Esophagus mucosa (tissue), 1 donor: ENCODE measurements at places on chromosomes 5 and 9. TPM values are rescaled to one million over a fixed set of nuclear protein-coding genes. Genes with fewer than 3 reads are reported as not detected.

GRCh38 chr9:127660886-127661741, 45.7 kb upstream of the CFAP157 start:
- no peak for ATAC-seq

The CDX1 gene
- not detected for total RNA-seq

DNA sequence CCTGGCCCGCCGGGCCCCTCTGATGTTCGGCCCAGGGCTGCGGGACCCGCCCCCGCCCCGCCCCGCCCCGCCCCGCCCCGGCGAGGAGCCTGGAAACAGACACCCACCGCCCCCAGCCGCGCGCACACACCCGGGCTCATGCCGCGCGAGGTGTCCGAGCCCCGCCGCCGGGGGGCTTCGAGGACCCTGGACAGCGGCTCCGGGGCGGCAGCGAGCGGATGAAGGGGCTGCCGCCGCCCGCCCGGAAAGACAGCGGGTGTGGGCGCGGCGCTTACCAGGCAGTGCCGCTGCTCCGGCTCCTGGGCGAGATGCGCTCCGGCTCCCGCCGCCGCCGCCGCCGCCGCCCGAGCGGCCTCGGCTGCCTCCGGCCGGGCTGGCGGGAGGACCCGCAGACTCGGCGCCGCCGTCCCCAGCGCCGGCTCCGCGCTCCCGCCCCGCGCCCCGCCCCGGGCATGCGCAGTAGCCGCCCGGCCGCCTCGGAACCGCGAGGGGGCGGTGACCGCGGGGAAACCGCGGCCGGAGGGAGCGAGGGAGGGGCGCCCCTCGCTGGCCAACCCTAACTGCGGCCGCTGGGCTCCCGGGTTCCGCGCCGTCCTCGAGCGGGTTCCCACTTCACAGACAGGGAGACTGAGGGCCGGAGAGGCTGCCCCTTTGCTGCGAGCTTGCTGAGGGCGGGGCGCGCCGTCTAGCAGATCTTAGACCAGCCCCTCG, at the start of gene GPRIN1:
Gene GPRIN1 (minus strand): TSS at position 433 of the 711 bp plus-strand sequence. CDS start 10,322 bp downstream, outside the sequence.
- peak; percentile 64 for ATAC-seq

The S1PR3 gene
- 2.2 TPM for total RNA-seq

- no peak for ATAC-seq
These were observed 26.9 kb downstream of the CSNK1G3 start for GRCh38 chr5:123538670-123539459.

The FAM153A gene
- total RNA-seq = 3.1 TPM

GRCh38 chr9:113583511-113584427, 120.2 kb downstream of the RGS3 start:
- no peak for ATAC-seq

The AFAP1L1 gene
- 3.0 TPM for total RNA-seq

The LCN2 gene
- total RNA-seq = 525 TPM

GRCh38 chr5:37850226-37850865, 10.5 kb upstream of the GDNF start:
- ATAC-seq = no peak

DNA sequence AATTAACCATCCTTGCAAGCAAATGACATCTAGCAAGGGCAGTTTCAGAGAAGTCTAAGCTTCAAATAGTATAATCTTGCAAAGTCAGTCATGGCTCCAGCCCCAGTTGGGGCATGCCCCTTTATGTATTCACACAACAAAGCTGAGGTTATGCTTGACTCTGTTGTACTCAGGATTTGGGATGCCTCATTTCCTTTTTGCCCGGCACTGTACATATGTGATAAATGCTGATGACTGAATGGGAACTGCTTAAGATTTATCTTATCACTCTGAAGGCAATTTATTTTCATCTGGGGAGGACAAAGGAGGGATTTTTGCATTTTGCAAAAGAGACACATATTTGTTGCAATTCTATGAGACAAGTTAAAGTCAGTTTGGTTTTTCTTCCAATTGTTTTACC, 219.2 kb downstream of the TRPM3 start:
- ATAC-seq = no peak

GRCh38 chr9:130144703-130145102, 27.5 kb upstream of the NCS1 start:
- ATAC-seq = no peak

The IFNK gene
- not detected for total RNA-seq

- no peak for ATAC-seq
These were observed 12.4 kb downstream of the CDC37L1 start for GRCh38 chr9:4691795-4692194.

DNA sequence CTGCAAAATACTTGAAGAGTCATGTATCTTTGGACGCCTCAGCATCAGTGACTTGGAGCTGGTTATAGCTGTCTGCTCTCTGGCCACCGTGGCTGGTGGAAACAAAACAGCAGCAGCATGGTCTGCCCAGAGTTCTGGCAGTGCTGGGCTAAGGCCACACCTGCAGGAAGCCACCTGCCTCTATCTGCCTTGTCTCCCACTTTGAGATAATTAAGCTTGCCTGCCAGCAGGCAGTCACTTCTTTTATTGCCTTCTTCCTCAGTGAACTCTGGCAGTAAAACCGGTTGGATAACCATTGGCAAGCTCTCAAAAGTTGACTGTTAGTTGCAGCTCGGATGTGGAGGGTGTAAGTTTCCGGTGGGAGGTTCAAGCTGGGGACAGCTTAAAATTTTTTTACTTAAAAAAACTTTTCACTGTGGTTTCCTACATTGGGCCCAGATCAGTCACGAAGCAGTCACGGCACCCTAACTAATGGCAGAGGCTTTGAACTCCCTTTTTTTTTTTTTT, 4.9 kb downstream of the SMIM3 start:
- ATAC-seq = peak; percentile 52

- ATAC-seq = no peak
These were observed 13.9 kb upstream of the RIC1 start for GRCh38 chr9:5614985-5615384.

DNA sequence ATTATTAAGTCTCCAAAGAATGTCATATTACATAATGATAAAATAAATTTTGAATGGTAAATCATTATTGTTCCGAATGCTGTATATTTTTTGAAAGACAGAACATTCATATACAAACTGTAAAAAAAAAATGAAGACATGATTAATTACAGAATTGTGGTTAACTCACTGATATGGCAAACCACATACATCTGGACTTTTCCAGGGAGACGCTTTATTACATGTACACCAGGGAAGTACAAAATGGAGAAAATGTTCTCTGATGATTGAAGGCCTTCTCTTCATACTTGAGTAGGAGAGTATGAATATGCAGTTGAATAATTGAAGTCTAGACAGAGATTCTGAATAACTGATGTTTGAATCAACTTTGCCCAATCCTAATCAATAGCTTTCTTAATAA, 1886.9 kb downstream of the EFNA5 start:
- ATAC-seq = no peak

The ABO gene
- 7.3 TPM for total RNA-seq

- ATAC-seq = no peak
These were observed 29.5 kb downstream of the RANBP3L start for GRCh38 chr5:36272136-36272690.

GRCh38 chr9:80691229-80691628, 998.1 kb downstream of the TLE1 start:
- no peak for ATAC-seq

DNA sequence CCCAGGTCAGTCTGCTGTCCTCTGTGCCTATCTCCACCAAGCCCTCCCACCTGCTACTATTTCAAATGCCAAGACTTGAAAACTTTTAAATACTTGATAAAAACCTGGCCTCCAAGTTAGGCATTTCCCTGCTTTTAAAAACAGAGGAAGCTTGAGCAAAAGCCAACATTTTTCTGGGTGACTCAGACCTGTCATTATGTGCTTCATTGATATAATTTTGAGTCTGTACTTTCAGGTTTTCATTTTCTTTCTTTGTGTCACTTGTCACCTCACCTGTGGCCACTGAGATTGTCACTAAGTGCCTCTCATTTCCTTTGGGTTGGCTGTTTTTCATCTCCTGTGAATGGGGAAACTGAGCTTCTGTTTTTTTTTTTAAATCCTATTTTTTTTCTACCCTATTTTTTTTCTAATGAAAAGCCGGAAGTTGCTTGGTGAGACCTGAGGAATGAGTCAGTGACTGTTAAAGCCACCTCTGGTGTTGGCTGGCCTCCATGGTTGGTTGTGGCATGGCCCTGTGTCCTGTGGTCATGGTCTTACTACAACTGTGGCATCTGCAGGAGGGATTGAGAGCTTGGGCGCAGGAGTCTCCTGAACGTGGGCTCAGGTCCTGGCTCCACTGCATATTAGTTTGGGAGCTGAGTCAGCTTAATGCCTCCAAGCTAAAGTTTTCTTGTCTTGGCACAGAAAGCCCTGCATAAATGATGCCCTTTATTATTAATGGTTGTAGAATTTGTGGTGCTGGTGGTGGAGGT, 56.7 kb downstream of the ARHGAP26 start:
- peak; percentile 67 for ATAC-seq

- ATAC-seq = no peak
These were observed 292.3 kb upstream of the PUM3 start for GRCh38 chr9:3136230-3136629.

The GARIN3 gene
- total RNA-seq = not detected

- ATAC-seq = no peak
These were observed 12.3 kb upstream of the ADGRV1 start for GRCh38 chr5:90546216-90546837.

- no peak for ATAC-seq
These were observed 34.5 kb downstream of the PRRT1B start for GRCh38 chr9:131579789-131580211.

- peak; percentile 32 for ATAC-seq
These were observed 1.8 kb downstream of the POU4F3 start for GRCh38 chr5:146340260-146341081.

- no peak for ATAC-seq
These were observed 763.7 kb upstream of the GRAMD2B start for GRCh38 chr5:125659316-125660023.

The SLC38A9 gene
- total RNA-seq = 13.0 TPM

DNA sequence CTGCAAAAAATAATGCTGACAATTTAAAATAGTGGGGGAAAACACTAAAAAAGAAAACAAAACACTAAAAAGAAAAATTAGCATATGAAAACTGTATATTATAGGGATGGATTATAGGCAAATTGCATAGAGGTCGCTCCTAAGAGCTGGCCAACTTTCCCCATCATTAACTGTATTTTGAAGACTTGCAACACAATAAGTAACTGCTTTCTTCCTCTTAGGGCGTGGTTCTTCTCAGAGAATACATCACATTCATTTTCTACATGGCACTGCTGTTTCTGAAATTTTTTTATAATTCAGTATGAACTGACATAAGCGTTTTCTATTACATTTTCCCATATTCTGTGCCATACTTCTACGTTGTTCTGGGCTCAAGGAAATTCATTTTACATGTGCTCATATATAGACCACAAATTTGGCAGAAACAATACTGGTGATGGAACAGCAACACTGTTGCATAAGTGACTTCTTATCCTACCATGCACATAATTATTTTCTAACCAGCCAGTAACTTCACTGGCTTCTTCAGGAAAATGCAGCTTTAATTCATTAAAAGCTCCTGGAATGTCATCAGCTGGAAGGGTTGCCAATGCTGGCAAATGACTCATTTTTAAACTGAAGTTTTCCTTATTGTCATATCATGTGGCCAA, 171.2 kb upstream of the DMAC1 start:
- ATAC-seq = no peak

DNA sequence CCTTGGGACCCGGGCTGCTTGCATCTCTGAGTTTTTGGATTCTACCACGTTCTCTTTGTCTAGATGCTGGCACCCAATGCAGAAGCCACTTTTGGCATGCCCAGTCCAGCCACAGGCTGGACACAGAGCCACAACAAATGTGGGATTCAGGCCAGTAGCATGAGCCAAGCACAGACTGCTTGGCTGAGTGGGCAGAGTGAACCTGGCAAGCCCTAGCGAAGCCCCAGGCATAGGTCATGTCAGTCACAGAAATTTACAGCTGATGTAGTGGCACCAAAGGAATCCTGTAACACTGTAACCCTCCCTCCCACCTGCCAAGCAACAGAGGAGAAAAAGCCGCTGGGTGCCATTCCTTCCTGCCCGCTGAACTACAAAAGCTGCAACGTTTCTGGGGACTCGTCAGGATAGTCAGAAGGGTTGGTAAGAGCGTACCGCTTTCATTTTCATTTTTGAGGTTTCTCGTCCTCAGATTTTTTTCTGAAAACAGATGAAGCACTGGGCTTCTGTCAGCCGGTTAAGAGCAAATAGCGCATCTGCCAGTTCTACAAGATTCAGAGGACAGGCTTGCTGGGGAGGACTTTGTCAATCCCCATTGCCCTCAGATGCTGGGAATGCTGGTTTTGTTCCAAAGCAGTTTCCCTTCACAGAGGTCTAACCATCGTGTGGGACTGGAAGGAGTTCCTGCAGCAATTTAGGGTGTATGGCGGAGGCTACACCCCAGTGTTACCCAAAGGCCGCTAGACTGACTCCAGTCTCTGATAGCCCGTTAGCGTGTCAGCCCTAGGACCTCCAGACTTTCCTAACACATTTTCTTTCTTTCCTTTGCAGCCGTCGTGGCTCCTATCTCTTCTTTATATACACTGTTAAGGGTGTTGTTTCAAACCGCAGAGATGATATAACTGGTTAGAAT, 399.0 kb downstream of the HTR1A start:
- ATAC-seq = no peak

DNA sequence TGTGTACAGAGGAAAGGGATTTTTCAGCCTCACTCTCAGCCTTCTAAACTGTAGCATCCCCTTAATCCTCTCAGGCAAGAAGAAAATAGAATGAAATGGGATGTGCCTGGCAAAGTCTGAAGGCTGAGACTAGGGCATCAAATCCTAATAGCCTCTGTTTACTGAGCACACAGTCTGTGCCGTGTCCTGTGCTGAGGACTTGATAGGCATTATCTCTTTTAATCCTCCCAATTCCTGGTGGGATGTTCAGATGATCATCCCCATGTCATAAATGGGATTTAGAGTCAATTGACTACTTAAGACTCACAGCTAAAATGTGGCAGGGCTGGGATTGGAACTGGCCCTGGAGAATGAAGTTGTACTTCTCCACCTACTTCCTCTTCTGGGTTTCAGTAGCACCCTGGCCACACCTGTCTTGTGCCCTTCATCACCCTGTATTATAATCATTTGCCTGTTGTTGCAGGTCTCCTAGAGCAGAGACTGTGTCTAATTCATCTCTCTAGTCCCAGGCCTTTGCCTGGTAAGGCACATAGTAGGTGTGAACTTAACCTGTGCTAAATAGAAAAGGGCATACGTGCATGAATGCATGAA, 81.0 kb downstream of the WWC1 start:
- peak; percentile 65 for ATAC-seq

The RNF183 gene
- total RNA-seq = 4.2 TPM

- no peak for ATAC-seq
These were observed 96.5 kb upstream of the RASGRF2 start for GRCh38 chr5:80863708-80864107.
